Tibial artery (tissue), 4 donors: ENCODE measurements at places on chromosomes 11 and 22.
A peak's percentile ranks its signal among the peaks of the same experiment; 100 is the strongest.

- no peak for DNase-seq
- no peak overlapping the region for H3K4me3 ChIP-seq
- H3K4me1 ChIP-seq: no peaks in the 10 kb centered on the region
- H3K27ac ChIP-seq: no peak overlapping the region
- no peaks in the 10 kb centered on the region for H3K27me3 ChIP-seq
- no peaks in the 10 kb centered on the region for H3K36me3 ChIP-seq
Observed at GRCh38 chr11:109241988-109242536, 179.9 kb upstream of the C11orf87 start.

- H3K4me3 ChIP-seq: peak overlapping the region; percentile 7
- H3K27me3 ChIP-seq: no peaks in the 10 kb centered on the region
- peaks cover 74% of the 10 kb centered on the region for H3K4me1 ChIP-seq
- H3K36me3 ChIP-seq: no peaks in the 10 kb centered on the region
Observed at GRCh38 chr22:46061124-46061500, 84.2 kb upstream of the WNT7B start.

DNA sequence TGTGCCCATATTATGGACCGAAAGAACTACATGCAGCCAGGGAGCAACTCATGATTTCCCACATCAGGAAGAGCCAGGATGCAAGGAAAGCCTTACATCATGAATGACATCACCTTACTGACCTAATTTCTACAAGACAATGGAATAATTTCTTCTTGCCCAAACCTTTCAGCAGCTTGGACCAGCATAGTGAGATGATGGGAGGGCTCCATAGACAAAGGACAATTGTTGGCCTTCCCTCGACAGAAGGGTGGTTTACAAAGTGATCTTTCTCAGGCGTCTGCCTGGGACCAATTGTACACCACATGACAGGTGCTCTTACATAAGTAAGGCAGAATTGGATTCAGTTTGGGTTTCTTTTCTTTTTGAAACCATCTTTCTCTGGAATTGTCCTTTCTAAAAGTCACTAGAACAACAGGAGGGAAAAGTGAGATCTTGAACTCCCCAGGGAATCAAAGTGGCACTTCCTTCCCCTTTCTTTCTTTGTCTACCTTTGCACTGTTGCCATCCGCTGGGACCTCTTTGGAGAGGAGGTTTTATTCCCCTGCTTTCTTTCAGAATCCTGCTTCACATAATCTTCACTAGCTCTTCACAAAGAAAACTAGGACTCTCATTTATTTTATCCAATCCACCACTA, 51.7 kb upstream of the PAK1 start:
- H3K4me3 ChIP-seq: no peak overlapping the region
- H3K4me1 ChIP-seq: no peaks in the 10 kb centered on the region
- H3K36me3 ChIP-seq: no peaks in the 10 kb centered on the region
- H3K27ac ChIP-seq: no peak overlapping the region

GRCh38 chr11:106381895-106382294, 304.4 kb downstream of the AASDHPPT start:
- DNase-seq: no peak
- H3K36me3 ChIP-seq: no peaks in the 10 kb centered on the region
- no peaks in the 10 kb centered on the region for H3K4me1 ChIP-seq
- H3K27ac ChIP-seq: no peak overlapping the region
- no peak overlapping the region for H3K4me3 ChIP-seq
- H3K27me3 ChIP-seq: no peaks in the 10 kb centered on the region

GRCh38 chr11:6646071-6646470, 9.5 kb downstream of the DCHS1 start:
- no peak overlapping the region for H3K4me3 ChIP-seq
- H3K4me1 ChIP-seq: peaks cover 35% of the 10 kb centered on the region
- DNase-seq: peak; percentile 83
- peaks cover 3% of the 10 kb centered on the region for H3K36me3 ChIP-seq
- no peaks in the 10 kb centered on the region for H3K27me3 ChIP-seq

DNA sequence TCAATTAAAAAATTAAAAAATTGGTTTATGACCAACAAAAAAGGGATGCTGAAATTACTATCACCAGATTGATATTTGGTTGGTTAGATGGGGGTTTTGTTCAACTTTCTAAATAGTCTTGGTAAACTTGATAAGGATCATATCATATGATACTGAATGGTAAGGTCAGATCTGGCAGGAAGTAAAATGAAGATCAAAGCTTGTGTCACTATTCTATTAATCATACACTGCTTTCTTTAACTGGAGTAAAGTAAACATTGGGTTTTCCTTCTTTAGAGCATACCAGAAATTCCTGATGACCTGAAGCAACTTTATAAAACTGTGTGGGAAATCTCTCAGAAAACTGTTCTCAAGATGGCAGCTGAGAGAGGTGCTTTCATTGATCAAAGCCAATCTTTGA, 40.2 kb downstream of the RRM1 start:
- H3K36me3 ChIP-seq: peaks cover 77% of the 10 kb centered on the region
- no peaks in the 10 kb centered on the region for H3K27me3 ChIP-seq
- DNase-seq: no peak
- no peak overlapping the region for H3K27ac ChIP-seq

GRCh38 chr22:31637891-31638618, 24.0 kb downstream of the PISD start:
- H3K27me3 ChIP-seq: no peaks in the 10 kb centered on the region
- DNase-seq: no peak
- H3K4me1 ChIP-seq: peaks cover 11% of the 10 kb centered on the region
- H3K36me3 ChIP-seq: peaks cover 11% of the 10 kb centered on the region

DNA sequence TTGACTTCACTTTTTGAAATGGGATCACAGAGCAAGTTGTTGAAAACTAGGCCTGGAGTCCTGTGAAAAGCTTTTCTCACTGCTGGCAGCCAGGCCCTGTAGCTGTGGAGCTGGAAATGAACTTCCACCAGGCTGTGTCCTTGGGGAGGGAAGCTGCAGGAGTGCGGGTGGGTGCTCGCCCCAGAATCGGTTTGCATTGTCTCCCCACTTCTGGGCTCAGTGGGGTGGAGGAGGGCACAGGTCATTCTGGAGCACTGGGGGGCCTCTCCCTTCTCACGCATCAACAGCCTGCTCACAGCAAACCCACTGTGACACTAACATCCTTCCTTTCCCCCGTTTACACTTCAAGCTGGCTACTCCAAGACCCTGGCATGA, 15.2 kb downstream of the GLB1L2 start:
- no peaks in the 10 kb centered on the region for H3K4me1 ChIP-seq
- no peak overlapping the region for H3K4me3 ChIP-seq
- no peak for DNase-seq
- no peaks in the 10 kb centered on the region for H3K27me3 ChIP-seq

DNA sequence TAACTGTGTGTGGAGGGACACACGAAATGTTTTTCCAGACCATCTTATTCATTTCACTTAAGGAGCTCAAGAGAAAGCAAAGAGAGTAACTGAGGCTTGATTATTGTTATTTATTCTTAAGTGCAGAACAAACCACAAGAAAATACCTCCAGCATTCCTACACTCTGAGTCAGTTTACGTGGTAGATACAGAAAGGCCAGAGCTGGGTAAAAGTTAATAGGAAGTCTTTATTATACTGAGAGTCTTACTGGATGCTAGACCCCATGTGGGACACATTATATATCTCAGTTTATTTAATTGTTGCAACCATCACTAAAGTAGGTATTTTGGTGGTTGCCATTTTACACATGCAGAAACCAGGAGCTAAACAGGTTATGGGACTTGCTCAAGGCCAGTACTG, 261.4 kb upstream of the POU2AF2 start:
- no peak for DNase-seq
- H3K36me3 ChIP-seq: no peaks in the 10 kb centered on the region
- H3K27me3 ChIP-seq: no peaks in the 10 kb centered on the region
- H3K4me1 ChIP-seq: no peaks in the 10 kb centered on the region

- no peak overlapping the region for H3K4me3 ChIP-seq
- no peaks in the 10 kb centered on the region for H3K4me1 ChIP-seq
- no peak overlapping the region for H3K27ac ChIP-seq
- no peak for DNase-seq
- H3K27me3 ChIP-seq: no peaks in the 10 kb centered on the region
Observed at GRCh38 chr11:109752212-109752825, 330.3 kb downstream of the C11orf87 start.

DNA sequence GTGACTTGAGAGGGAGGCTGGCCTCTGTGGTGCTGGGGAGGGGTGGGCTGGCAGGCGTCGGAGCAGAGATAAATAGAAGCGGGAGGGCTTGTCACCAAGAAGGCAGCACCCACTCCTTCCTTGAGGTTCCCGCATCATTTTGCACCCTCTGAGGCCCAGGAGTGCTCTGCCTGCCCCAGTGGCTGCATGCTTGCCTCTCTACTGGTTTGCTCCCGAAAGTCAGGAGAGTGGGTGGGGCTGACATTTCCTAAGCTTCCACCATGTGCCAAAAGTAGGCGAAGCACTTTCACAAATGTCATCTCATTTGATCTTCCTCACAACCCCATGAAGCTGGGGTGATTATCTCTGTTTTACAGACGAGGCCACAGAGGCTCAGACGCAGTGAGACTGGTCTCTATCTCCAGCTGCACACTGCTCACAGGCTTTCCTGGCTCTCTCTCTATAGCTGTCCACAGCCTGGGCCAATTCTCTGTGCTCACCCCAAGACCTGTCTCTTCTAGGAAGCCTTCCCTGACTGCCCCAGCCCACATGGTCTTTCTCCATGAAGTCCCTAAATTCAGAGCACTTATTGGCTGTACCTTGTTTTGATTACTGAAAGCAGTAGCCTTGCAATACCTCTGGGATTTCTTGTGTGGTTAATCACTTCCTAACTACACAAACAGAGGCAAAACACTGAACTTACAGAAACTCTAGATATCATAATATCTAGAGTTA, 2.6 kb upstream of the UCP3 start:
- no peak for DNase-seq
- H3K27ac ChIP-seq: no peak overlapping the region
- peaks cover 49% of the 10 kb centered on the region for H3K36me3 ChIP-seq
- H3K4me3 ChIP-seq: no peak overlapping the region
- H3K27me3 ChIP-seq: no peaks in the 10 kb centered on the region

- DNase-seq: no peak
- H3K27me3 ChIP-seq: no peaks in the 10 kb centered on the region
- H3K36me3 ChIP-seq: no peaks in the 10 kb centered on the region
- H3K4me3 ChIP-seq: no peak overlapping the region
Observed at GRCh38 chr11:30314625-30315024, 8.3 kb upstream of the ARL14EP start.

DNA sequence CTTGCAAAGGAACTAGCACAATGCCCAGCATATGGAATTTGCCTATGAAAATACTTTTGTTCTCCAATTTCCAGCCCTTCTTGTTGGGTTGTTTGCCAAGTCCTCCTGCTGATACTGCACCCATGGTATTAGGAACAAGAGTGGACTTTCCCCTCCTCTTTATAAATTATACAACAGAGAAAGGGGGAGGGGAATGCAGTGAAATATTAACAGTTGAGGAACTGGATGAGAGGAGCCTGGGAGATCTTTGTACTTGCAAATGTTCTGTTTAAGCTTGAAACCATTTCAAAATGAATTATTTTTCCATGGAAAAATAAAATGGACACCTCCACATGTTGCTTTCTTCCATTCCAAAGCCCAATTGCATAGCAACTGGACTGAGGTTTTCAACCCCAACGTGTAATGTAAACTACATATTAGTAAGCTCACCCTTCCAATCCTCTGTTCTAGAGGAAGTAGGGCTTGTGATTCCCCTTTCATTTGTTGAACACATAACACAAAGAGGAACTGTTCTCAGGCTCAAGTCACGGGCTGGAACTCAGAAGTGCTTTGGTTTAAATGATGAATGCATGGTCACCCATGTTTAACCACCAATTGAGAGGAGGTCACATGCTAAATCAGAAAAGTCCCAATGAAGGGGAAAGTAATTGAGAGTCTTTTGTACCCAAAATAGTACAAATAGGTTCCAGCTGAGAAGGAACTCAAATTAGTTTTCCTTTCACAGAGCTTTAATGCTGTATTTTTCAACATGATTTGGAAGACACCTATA, 66.2 kb upstream of the ZC3H12C start:
- H3K27ac ChIP-seq: no peak overlapping the region
- no peaks in the 10 kb centered on the region for H3K27me3 ChIP-seq
- DNase-seq: peak; percentile 54
- H3K4me3 ChIP-seq: no peak overlapping the region
- H3K36me3 ChIP-seq: no peaks in the 10 kb centered on the region
- no peaks in the 10 kb centered on the region for H3K4me1 ChIP-seq

DNA sequence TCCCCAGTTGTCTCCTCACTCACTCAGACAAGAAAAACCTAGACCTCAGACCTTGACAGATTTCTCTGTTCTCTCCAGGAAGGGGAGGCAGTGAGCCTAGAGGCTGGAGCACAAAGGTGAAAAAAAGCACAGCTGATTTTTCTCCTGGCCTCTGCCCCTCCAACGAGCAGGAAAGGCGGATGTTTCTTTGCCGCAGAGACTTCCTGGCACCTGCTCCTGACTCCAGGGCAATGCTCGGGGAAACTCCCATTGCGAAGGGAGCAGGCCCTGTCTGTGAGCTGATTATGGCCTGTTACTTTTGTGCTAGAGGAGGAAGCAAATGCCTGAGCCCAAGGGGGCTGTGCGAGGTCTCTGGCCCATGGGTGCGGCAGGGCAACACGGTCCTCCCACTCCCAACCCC, 25.4 kb downstream of the MS4A10 start:
- H3K4me1 ChIP-seq: no peaks in the 10 kb centered on the region
- DNase-seq: no peak
- H3K27me3 ChIP-seq: peaks cover 6% of the 10 kb centered on the region
- H3K4me3 ChIP-seq: no peak overlapping the region
- no peak overlapping the region for H3K27ac ChIP-seq
- H3K36me3 ChIP-seq: no peaks in the 10 kb centered on the region

DNA sequence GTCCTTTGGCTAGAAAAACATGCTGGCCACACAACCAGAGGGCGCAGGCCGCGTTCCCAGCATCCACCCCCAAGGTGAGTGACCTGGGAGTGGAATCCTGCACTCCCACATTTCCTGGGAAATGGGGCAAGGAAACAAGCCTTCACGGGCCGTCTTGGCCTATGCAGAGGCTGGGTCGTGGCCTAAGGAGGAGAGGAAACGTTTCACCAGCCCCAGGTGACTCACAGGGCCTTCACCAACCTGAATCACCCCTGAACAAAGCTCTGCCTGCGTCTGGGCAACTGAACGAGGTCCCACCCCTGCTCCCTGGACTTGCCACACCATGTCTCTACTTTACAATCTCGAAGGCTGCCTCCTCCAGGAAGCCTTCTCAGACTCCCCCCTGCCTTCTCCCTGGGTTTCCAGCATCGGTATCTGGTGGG, 13.2 kb downstream of the MYH9 start:
- DNase-seq: no peak
- H3K4me3 ChIP-seq: no peak overlapping the region
- H3K27me3 ChIP-seq: no peaks in the 10 kb centered on the region
- peaks cover 100% of the 10 kb centered on the region for H3K4me1 ChIP-seq
- H3K27ac ChIP-seq: peak overlapping the region; percentile 95
- H3K36me3 ChIP-seq: peaks cover 8% of the 10 kb centered on the region

- H3K27me3 ChIP-seq: no peaks in the 10 kb centered on the region
- H3K4me1 ChIP-seq: no peaks in the 10 kb centered on the region
- H3K27ac ChIP-seq: no peak overlapping the region
- no peak overlapping the region for H3K4me3 ChIP-seq
Observed at GRCh38 chr11:13052130-13052571, 43.0 kb downstream of the RASSF10 start.

- H3K36me3 ChIP-seq: no peaks in the 10 kb centered on the region
- DNase-seq: no peak
- H3K4me3 ChIP-seq: no peak overlapping the region
Observed at GRCh38 chr11:45247433-45247832, 38.7 kb downstream of the SYT13 start.
